HL-60 (cell line): ENCODE measurements at places on chromosomes 1 and 21.
A peak's percentile ranks its signal among the peaks of the same experiment; 100 is the strongest.

DNA sequence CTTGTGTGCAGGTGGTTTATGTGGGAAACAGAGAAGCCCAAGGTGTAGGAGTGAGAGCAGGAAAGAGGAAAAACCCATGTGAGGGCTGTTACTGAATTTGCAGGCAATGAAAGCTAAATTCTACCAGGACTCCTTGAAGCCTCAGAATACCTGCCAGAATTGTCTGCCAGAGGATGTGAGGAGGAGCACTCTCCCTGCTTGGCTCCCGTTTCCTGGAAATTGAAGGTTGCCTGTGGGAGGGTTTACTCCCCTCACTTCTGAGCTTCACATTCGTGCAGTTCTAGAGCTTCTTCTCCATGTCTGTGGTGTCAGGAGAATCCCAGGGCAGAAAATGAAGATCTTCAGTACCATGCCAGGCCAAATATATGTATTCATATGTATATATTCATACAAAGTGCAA is 220.8 kb upstream of the ZP4 start:
- no peak for DNase-seq

DNA sequence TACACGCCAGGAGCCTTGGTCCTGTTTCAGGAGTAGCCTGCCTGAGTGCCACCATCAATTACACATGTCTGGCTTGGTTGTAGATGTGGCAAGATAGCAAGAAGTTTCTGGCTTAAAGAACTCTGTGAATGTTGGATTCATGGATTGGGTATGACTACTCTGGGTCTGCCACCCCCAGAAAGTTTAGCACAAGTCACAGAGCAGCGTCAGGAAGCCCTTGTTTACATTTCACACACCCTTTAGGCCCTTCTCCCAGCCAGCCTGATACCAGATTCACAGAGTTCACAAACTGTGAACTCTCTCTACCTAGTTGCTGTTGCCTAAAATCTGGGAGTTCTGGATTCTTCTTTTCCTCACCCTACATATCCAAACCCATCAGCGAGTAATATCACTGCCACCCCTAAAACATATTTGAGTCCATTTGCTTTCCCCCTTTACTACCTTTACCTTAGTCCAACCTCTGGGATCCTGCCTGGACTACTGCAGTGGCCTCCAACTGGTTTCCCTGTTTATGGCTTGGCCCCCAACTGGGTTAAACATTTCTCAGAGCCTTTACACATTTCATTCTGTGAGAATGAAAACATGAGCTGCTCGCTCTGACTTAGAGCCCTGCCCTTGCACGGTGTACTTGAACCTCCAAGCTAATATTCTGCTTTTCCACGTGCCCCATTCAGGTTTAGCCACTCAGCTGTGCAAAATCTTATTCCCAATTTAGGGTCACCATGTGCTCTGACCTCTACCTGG is 4.1 kb upstream of the CCDC24 start:
- DNase-seq = no peak

- no peak for DNase-seq
These were observed 16.2 kb downstream of the GIPC2 start for GRCh38 chr1:78061825-78062523.

- no peak for DNase-seq
These were observed 1.1 kb downstream of the TOR1AIP1 start for GRCh38 chr1:179883040-179883744.

DNA sequence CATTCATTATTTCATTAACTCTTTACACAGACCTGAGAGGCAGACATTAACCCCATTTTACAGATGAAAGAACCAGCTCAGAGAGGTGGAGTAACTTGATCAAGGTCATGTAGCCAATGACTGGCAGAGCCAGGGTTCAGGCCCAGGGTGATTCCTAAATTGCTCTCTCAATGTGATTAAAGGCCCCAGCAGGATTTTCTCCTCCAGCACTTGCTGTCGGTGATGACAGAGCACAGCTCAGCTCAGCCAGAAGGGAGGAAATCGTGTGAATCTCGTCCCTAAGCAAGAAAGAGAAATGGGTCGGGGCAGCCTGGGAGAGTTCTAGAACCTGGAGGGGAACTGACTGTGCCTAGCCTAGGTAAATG is 19.5 kb upstream of the RNF19B start:
- no peak for DNase-seq

DNA sequence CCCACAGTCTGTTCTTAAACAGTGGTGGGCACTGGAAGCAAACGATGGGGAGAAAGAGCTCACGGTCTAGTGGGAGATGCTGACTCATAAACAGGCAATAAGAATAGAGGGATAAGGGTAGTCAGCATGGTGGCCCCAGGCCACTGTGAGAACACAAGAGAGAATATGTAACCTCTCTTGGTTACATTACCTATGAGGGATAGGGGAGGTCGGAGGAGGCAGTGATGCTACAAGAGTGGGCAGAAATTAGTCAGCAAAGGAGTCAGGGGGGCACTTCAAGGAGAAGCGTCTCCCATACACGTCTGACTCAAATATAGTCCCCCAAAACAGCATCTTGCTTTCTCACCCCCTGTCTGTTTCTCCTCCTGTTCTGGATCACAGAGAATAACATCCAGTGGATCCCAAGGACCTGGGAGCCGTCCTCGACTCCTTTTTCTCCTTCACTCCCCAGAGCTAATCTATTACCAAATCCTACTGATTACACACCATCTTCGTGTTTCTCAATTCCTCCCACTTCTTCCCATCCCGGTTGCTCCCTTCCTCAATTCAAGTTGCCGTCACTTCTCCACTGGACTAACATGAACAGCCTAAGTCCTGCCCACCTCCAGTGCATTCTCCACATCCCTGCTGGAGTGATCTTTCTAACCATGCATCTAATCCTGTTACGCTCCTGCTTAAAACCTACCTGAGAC is 2.1 kb downstream of the SLAMF8 start:
- DNase-seq = no peak

- DNase-seq = no peak
These were observed 19.8 kb downstream of the COL6A2 start for GRCh38 chr21:46117586-46118315.

GRCh38 chr1:171772312-171772711 is 9.1 kb upstream of the METTL13 start:
- no peak for DNase-seq

GRCh38 chr1:1080122-1080757 is 6.1 kb upstream of the RNF223 start:
- no peak for DNase-seq

DNA sequence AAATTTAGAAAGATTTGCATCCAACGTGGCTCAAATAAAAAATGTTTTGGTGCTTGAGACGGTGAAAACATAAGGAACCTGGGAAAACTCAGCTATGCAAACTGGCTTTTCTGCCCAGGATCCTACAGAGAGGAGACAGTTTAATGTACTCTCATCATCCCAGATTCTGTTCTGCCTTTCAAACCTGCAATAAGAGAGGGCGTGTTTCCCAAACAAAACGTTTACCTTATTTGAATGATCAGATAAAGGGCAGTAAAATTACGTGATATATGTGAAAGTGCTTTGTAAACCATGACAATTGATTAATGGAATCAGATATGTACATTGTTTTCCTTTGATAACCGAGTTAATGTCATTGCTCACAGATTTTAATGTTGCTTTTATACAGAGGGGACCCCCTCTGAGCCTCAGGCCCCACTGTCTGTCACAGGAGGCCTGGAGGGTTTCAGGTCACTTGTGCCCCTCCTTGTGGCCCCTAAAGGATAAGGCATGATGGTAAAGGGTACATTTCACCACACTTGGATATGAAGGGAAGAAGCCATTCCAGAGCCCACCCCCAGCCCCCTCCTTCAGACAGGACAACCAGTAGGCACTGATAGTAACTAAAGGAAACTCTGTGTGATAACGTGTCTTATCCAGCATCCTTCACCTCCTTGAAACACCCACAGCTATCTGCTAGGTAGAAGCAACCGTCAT is 157.6 kb downstream of the EDEM3 start:
- DNase-seq = no peak

GRCh38 chr1:221397141-221397540 is 344.7 kb downstream of the DUSP10 start:
- DNase-seq = no peak

DNA sequence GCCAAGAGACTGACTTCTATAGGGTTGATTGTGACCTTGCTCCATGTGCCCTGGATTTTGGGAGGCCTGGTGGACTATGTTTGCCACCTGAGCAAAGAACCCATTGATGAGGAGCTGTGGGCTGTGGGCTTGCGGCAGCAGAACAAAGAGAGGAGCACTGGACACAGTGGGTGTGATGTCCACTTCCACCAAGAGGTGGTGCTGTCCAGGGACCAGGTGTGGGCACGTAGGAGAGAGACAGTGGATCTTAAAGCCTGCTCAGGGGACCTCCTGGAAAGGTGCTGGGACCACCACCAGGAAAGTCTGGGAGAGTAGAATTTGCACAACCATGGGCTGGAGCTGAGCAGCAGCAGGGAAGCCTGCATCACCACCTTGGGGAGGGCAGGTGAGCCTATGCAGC is 106.7 kb upstream of the ETS2 start:
- no peak for DNase-seq

DNA sequence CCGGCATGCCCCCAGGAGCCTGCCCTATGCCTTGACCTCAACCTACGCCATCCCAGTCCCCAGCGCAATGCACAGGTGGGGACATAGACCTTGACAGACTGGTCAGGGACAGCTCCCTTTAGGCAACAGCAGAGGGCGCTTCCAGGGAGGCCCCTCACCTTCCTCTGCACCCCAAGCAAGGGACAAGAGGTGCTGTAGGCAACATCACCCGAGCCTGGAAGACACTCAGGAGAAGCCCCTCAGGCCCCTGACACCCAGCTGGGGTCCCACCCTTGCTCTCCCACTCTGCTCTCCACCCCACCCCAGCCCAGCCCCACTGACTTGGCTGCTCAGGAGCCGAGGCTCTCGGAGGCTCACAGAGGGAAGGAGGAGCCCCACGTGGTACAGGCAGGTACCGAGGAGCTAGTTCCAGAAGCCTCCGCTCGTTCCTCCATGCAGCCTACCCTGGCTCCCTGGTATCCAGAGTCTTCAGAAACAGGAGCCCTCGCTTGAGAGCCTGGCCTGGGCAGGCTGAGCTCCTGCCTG is 2.4 kb upstream of the WNT3A start:
- peak; percentile 21 for DNase-seq

DNA sequence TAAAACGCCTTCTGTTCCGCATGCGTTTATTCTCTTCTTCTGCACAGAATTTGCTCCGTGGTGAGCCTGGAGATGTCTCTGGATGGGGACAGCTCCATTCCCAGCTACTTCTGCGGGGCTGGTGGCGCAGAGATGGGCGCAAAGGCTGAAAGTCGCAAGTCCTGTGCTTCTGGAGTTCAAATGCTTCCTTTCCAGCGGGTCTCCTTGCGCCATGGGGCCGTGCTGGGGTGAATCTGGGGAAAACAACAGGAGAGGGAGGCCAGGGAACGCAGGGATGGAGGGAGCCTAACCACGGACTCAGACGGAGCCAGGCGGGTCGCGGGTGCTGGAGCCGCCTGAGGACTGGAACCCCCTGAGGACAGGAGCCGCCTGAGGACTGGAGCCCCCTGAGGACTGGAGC is 2.9 kb upstream of the OR2T12 start:
- no peak for DNase-seq

DNA sequence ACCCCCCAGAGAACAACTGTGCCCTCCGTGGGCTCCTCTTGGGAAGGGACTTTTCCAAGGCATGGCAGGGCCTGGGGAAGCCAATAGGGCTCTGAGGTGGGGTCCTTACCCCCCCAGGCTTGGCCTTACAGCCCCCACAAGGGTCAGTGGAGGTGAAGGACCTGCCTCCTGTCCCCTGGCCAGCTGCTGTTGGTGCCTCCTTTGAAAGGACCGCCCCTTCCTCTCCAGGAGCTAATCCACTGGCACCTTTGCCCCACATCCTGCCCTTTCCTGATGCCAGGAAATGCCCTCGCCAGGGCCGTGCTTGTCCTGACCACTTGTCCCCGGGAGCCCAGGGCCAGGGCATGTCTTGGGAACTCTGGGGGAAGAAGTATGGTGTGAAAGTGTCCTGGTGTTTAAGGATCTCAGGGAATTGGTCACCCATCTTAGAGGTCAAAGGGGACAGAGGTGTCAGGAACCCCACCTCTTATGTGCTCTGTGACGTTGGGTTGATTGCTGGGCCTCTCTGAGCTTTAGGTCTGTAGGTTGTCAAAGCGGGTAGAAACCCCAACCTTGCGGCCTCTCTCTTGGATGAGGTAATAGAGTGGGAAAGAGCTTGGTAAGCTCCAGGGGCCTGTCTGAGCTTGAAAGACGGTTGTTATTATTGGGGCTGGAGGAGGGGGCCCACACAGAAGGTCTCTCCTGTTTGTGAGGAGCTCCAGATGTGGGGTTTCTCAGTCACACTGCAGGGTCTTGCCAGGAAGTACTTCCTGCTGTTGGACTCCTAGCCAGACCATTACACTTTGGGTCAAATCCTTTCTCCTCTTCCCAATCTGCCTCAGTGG is 2.8 kb downstream of the KCNQ4 start:
- no peak for DNase-seq

DNA sequence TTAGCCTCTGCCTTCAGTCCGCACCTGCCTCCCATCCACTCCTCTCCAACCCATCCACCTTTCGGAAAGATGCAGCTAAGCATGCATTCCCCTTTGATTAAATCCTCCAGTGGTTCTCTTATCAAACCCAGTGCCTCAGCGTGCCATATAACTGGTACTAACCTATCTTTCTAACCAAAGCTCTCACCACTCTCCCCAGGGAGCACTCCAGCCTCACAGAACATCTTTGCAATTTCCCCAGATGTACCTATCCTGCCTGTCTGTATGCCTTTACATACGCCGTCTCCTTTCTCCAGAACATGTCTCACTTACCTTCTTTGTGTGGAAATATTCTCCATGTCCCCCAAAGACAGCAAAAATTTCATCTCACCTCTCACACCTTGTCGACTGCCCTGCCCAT is 80.0 kb downstream of the SLC25A24 start:
- no peak for DNase-seq

DNA sequence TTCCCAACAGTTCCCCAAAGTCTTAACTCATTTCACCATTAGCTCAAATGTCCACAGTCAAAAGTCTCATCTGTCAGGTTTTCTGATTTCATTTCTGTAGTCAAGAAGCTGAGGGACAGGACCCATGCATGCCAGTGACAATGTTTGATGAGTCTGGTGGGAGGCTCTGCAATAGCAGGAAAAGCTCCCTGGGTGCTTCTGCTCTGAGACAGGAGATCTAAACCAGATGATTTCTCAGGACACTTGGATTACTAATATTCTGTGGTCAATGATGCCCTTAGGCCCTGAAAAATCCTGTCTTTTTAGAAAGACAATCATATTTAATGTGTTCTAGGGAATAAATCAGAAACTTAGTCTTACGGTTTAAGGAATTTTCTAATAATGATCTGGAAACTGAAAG is 56.4 kb downstream of the PCBP3 start:
- no peak for DNase-seq

- DNase-seq = no peak
These were observed 99.2 kb downstream of the GDAP2 start for GRCh38 chr1:117830222-117830621.

DNA sequence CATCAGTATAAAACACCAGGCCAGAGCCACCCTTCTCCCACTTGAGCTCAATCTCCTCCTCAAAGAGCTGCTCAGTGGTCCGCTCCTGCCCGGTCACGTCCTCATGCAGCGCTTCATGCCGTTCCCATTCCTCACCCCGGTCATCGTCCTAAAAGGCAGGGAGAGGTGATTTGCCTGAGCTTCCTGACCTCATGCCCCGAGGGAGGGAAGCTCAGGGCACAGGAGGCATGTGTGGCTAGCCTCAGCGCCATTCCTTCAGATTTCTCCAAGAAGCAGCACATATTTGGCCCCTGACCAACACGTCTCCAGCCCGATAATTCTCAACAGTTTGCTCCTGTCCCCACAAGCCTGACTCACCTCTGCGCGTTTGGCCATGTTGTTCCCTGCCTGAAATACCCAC is 4.2 kb upstream of the GPN2 start:
- no peak for DNase-seq
